NCI-H2107 (cell line): ENCODE measurements at places on chromosomes 2 and 18.

DNA sequence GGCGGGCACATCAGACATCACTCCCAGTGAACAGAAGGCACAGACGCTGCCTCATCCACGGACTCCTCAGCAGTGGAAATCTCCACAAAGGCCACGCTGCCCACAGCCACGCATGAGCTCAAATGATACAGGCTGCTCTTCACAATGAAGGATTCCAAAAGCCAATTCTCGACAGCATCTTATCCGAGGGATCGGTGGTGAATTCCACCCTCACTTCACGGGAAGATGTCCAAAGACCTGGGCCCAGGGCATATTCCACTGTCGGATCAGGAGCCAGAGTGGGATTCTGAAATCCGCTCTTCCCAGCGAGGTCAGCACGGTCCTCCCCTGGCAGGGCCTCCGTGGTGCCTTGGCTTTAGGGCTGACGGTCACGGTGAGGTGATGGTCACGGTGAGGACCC is 55.8 kb downstream of the EIPR1 start:
- no peak for DNase-seq

GRCh38 chr2:165402162-165402561 is 67.3 kb upstream of the CSRNP3 start:
- no peak for DNase-seq

- no peak for DNase-seq
These were observed 14.8 kb upstream of the MTERF4 start for GRCh38 chr2:241116606-241117560.

DNA sequence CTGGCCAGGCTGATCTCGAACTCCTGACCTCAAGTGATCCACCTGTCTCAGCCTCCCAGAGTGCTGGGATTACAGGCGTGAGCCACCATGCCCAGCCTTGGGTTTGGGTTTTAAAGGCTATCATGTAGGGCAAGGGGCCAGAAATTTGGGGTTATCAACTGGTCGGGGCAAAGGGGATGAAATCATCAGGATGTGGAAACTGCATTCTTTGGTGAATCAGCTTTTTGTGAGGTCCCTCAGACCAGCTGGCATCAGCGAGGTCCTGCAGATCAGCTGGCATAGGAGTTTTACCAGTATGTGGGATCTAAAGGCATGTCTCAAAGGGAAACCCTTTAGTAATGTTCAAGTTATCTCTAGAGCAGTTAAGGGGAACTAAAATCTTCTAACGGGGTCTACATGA is 6.4 kb upstream of the GEMIN6 start:
- DNase-seq: no peak

GRCh38 chr2:240780023-240780700 is 39.9 kb downstream of the KIF1A start:
- DNase-seq: no peak

DNA sequence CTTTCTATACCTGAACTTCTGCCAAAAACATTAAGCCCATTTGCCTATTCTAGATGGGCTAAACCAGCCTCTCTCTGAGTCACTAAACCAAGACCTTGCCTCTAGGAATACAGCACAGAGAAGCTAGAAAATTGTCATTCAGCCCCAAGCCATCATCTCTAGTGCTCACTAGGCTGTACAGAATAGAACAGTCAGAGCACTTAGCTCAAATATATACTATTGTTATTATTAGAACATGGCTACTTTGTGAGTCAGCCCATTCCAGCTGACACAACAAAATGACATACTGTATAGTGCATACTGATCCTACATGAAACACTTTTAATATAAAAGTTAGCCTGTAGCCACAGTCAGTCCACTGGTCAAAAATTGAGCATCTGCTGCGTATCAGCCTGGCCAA is 418.8 kb downstream of the NRXN1 start:
- DNase-seq: no peak

GRCh38 chr18:32174719-32175118 is 15.1 kb upstream of the MEP1B start:
- no peak for DNase-seq

- no peak for DNase-seq
These were observed 63.9 kb downstream of the ARHGAP15 start for GRCh38 chr2:143193121-143193520.

- no peak for DNase-seq
These were observed 158.0 kb downstream of the BARD1 start for GRCh38 chr2:214651451-214651850.

DNA sequence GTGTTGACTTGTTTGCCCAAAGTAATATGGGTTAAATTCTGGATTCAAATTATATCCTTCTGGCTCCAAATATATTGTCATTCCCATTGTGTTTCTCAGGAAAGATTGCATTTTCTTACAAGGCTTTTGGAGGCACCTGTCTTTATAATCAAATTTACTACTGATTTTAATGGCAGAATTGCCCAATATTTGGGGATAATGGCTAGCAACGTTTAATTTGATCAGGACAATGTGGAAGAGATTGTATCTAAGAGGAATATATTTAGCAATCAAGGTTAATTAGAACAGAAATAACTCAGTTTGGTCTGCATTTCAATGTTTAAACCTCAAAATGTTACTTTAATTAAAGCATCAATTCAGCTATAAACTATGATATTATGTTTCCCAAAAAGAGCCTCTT is 41.7 kb upstream of the ZNF804A start:
- DNase-seq: no peak

GRCh38 chr2:133167990-133168389 is 400.3 kb downstream of the NCKAP5 start:
- no peak for DNase-seq

DNA sequence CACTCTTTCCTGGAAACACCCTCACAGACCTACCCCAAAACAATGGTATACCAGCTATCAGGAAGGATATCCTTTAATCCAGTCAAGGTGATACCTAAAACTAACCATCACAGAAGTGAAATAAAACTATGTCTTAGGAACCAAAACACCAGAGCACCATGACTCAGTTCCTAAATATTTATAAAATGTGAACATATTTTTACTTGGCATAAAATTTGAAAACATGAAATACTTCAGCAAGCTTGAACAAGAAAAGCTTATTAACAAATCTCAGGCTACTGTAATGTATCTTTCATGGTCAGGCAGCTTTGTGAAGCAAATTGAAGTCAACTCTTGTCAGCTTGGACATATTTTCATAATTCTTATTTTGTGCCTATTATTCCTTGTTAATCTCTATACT is 440.8 kb upstream of the CDH20 start:
- no peak for DNase-seq

DNA sequence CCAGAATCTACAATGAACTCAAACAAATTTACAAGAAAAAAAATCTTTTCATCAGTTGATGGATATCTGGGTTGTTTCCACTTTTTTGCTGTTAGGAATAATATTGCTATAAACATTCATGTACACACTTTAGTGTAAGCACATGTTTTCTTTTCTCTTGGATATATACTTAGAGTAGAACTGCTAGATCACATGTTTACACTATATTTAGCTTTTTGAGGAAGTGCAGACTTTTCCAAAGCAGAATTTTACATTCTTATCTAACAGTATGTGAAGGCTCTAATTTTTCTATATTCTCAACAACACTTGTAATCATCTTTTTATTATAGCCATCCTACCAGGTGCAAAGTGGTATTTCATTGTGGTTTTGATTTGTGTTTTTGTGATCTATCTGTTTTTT is 103.6 kb upstream of the RMP24 start:
- no peak for DNase-seq

GRCh38 chr2:90077948-90078347 is 1386.5 kb downstream of the RPIA start:
- no peak for DNase-seq

DNA sequence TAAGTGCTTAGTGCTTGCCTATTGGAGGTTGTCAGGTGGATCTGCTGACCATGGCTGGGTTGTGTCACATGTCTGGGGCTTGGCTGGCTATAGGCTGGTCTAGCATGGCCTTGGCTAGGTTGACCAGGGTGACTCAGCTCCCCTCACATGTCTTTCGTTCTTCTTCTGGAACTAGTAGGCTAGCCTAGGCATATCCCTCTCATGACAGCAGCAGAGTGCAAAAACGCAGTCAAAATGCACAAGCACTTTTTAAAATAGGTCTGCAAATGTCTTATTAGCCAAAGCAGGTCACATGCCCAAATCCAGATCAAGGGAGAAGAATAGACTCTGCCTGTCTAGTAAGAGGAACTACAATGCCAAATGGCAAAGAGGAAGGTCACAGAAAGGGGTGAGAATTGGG is 179.7 kb upstream of the ACVR2A start:
- DNase-seq: no peak

- DNase-seq: no peak
These were observed 33.1 kb upstream of the ZNF532 start for GRCh38 chr18:58831606-58832005.

DNA sequence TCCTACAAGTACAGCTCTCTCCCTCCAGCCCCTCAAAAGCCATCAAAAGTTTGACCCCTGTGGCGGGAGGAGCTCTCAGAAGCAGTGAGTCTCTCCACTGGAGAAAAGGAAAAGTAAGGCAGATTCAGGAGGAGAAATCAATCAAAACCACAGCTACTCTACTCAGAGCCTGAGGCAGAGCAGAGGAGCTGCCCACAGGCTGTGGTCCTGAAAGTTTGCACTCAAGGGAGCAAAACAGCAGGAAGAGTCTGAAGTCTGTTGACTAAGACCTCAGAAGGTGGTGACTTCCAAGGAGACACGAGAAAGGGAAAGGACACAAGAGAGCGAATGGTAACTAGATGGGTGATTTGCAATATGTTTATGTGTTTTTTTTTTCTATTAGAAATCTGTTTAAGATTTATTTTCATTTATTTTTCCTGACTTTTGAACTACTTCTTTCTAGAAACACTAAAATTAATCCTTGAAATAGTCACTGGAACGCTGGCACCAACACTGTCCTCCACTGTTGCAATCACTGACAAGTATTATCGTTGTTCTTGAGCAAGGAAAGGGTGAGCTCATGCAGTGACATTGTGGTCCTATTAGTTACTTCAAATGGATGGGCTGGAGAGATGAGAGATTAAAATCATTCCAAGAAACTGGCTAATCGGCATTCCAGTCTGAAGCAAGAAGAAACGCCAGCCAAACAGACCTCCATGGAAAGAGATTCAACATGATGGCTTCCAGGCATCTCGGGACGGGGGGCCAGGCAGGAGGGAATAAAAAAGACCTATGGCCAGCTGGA is 35.8 kb downstream of the PID1 start:
- no peak for DNase-seq

DNA sequence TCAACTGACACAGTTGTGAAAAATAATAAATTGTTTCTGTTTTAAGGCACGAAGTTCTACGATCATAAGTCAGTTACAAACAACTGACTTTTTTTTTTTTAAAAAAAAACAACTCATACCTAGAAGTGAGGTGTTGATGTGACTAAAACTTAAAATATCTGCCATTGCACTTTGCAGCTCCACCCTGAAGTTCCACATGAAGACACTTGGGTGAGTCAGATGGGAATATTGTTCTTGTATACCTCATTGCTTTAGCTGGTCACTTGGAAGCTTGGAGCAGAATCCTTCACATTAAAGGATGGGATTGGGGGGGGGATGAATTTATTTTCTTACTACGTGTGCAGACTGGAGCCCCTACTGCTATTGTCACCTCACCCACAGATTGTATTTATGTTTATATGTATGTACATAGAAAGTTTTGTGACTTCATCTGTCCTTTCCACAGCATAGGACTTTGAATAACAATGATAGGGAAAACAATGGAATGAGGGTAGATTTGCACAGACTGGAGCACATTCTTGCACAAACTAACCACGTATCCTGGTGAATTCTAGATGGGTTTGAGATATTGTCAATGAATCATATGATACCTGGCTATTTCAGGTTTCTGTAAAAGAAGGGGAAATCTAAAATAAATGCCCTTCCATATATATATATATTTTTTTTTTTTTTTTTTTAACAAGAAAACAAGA is 57.9 kb upstream of the ARHGAP15 start:
- no peak for DNase-seq

- DNase-seq: no peak
These were observed 106.3 kb upstream of the ST3GAL5 start for GRCh38 chr2:85994897-85995647.

DNA sequence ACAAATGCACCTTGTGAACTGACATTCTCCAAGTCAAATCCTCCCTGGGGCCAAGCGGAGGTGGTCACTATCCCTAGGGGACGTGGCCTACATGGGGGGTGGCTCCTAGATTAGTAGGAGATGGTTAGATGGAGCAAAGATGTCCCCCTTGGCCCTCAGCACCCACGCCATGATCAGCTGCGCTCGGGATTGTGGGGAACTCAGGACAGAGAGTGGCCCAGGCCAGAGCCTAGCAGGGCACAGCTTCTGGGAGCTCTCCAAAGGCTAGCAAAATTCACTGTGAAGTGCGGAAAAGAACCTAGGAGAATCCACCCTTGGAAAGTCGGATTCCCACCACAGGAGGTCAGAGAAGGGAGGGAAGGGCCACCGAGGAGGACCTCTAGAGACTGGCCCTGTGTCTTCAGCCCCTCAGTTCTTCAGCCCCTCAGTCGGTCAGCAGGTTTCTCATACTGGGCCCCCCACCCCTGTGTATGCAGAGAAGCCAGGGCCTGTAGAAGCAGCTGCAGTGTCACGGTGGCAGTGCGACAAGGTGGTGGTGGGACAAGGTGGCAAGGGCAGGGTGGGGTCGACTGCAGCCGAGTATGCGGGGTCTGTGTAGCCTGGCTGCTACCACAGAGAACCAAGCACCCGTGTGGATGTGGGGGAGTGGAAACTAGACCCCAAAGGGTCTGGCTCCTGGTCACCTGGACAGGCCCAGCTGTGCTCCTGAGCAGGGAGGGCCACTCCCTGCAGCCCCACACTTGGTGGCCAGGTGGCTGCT is 18.4 kb downstream of the GPR55 start:
- no peak for DNase-seq

DNA sequence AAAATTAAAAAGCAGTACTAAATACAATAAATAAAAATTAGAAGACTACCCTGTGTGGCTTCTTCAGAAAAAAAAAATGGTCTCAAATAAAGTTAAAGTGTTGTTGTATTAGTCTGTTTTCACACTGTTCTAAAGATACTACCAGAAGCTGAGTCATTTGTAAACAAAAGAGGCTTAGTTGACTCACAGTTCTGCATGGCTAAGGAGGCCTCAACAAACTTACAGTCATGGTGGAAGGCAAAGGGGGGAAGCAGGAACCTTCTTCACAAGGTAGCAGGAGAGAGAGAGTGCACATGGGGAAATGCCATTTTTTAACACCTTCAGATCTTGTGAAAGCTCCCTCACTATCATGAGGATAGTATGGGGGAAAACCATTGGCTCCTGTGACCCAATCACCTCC is 612.8 kb downstream of the RNF144A start:
- no peak for DNase-seq

DNA sequence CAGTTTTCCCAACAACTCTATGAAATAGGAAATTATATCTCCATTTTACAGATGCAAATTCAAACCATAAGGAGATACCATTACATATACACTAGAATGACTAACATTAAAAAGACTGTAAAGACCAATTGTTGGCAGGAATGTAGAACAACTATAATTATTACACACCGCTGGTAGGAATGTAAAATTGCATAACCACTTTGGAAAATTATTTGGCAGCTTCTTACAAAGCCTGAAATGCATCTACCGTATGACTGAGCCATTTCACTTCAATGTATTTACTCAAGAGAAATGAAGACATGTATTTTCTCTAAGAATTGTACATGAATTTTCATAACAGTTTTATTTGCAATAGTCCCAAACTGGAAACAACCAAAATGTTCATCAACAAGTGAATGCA is 189.1 kb upstream of the BCL2L11 start:
- no peak for DNase-seq
